Activated CD4-positive, alpha-beta T cell treated with anti-CD3 and anti-CD28 coated beads, Interleukin-2, amount 50 U/mL, for 4 hours (primary cell): ENCODE measurements at places on chromosomes 7 and 10.
A peak's percentile ranks its signal among the peaks of the same experiment; 100 is the strongest.

- no peak for DNase-seq
Measured at GRCh38 chr7:56495165-56495564, 378.9 kb upstream of the NUPR2 start.

DNA sequence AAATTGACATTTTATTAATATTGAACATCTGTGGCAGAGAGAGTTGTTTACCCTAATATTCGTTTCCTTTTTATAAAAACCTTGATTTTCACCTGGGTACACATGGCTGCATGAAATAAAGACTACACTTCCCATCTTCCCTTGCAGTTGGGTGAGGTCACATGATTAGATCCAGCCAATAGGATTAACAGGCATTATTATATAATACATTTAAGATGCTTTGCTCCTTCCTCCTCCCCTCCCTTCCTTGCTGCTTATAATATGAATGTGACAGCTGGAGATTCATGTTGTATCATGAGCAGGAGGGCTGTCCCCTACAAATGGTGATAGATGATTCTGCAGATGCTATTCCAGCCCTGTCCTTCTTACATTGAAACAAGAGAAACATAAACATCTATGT is 146.6 kb downstream of the SH2D4B start:
- DNase-seq = no peak

GRCh38 chr7:79332091-79332490 is 121.4 kb downstream of the MAGI2 start:
- DNase-seq = no peak

DNA sequence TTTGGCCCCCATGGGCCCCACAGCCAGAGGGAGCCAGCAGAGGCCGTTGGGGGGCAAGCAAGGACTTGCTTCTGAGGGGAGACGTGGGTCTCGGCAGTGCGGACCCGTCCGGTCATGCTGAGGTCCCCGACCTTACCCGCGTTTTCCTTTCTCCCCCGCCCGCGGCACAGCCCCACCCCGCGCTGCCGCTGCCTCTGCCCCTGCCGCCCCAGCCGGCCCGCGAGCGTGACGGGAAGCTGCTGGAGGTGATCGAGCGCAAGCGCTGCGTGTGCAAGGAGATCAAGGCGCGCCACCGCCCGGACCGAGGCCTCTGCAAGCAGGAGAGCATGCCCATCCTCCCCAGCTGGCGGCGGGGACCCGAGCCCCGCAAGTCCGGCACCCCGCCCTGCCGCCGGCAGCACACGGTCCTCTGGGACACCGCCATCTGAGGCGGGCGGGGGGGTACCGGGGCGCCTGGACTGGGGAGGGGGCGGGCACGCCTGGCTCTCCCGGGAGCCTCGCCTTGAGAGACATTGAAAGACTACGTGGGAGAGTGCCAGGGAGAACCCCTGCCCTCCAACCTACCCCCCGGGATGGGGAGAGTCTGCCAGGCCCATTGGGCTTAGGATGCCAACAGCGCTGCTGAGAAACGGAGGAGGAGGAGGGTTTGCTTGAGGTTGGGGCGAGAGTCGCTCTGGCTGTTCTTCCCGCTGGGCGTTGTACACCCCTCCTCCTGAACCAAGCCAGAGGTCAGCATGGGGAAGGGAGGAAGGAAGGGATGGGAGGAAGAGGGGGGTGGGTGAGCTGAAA is 9.9 kb downstream of the NYAP1 start:
- peak; percentile 46 for DNase-seq

DNA sequence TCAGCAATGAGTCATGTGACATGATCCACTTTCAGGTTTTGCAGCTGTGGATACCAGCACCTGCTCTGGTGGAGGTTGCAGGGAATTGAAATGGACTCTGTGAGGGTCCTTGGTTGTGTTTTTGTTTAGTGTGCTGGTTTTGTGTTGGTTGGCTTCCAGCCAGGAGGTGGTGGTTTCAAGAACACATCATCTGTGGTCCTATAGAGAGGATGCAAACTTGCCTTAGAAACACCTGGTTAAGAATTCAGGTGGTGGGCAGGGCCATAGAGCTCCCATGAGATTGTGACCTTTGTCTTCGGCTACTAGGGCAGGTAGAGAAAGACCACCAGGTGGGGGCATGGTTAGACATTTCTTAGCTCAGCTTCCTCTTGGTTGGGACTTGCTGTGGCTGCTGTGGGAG is 59.2 kb upstream of the CYP2C9 start:
- no peak for DNase-seq

- DNase-seq = no peak
Measured at GRCh38 chr7:102044641-102044983, 227.2 kb downstream of the CUX1 start.

- DNase-seq = no peak
Measured at GRCh38 chr10:102423372-102423968, 2.8 kb downstream of the FBXL15 start.

- no peak for DNase-seq
Measured at GRCh38 chr10:131553121-131553520, 241.6 kb upstream of the TCERG1L start.

DNA sequence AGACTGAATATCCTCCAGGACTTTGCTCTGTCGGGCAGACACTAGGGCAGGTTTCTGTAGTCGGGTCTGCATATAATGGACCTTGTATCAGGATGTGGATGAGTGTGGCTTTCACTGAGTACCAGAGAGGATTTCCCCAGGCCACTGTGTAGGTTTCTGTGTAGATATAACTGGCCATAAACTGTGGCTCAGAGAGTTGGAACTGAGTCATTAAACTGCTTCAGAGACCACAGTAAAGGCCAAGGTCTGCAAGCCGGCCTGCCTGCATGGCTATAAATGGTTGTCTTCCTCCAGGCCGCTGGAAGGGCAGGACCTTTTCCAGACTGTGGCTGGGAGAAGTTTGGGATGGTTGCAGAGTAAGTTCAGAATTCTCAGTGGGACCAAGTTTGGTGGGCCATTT is 16.9 kb downstream of the ZNF92 start:
- no peak for DNase-seq

DNA sequence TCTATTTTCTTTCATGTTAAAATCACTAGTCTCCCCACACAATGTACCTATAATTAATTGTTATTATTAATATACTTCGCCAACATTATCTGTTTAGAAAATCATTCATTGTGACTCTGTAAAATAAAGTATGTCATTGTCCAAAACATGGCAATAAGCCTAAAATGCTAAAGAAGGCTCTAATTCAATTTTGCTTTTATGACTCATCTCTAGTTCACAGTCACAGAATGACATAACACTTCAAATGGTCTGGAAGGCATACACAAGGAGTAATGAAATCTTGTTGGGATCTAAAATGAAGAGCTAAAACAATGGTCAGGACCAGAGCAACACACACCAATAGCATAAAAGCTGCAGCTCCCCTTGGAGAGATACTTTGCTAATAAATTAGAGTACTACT is 505.8 kb downstream of the GPAM start:
- DNase-seq = no peak

- DNase-seq = no peak
Measured at GRCh38 chr10:14405076-14406065, 74.6 kb upstream of the FRMD4A start.

DNA sequence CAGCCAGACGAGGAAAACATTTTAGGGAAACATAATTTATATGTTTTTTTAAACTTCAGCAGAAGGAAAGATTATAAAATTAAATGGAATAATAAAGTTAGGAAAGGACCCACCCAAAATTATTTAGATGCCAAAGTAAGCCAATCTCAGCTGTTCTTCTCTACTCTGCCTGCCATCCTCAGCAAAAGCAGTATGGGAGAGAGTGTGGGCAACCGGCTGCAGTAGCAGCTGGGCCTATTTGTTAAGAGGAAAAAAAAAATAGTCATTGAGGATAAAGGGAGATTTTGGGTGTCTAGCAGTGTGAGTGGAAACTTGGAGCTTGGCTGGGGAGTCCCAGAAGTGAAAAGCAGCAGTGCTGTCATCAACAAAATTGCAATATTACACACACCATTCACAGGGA is 15.4 kb downstream of the SEMA3E start:
- DNase-seq = no peak

GRCh38 chr7:39527951-39528350 is 38.3 kb upstream of the YAE1 start:
- no peak for DNase-seq

GRCh38 chr10:3445648-3446047 is 273.1 kb upstream of the PITRM1 start:
- DNase-seq = no peak

- DNase-seq = no peak
Measured at GRCh38 chr10:79057481-79058275, 11.1 kb upstream of the ZMIZ1 start.

DNA sequence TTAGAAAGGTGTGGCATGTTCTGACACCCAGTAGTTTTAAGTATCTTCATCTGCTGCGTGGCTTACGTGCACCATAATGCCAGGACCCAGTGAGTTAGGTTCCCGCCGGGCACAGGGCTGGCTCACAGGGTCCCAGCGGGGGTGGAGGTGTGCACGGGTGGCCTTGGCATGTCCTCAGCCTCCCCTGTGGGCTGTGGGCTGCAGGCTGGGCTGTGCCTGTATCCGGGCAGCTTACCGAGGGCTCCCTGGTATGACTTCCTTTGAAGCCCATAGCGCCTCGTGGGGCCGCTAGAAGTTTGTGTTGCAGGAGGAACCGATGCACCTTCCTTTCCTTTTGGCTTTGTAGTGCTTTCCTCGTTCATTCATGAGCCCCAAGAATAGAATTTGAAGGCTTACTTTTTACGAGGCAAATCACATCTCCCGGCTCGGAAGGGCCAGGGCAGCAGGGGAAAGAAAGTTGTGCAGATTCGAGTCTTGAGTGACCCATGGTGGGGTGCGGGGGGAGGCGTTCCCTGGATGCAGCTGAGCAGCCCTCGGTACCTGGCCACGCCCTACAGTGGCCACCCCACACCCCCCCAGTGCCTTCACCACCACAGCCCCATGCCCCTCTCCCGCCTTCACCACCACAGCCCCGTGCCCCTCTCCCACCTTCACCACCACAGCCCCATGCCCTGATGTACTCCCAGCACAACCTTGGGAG is 113.2 kb downstream of the WDR37 start:
- DNase-seq = no peak

DNA sequence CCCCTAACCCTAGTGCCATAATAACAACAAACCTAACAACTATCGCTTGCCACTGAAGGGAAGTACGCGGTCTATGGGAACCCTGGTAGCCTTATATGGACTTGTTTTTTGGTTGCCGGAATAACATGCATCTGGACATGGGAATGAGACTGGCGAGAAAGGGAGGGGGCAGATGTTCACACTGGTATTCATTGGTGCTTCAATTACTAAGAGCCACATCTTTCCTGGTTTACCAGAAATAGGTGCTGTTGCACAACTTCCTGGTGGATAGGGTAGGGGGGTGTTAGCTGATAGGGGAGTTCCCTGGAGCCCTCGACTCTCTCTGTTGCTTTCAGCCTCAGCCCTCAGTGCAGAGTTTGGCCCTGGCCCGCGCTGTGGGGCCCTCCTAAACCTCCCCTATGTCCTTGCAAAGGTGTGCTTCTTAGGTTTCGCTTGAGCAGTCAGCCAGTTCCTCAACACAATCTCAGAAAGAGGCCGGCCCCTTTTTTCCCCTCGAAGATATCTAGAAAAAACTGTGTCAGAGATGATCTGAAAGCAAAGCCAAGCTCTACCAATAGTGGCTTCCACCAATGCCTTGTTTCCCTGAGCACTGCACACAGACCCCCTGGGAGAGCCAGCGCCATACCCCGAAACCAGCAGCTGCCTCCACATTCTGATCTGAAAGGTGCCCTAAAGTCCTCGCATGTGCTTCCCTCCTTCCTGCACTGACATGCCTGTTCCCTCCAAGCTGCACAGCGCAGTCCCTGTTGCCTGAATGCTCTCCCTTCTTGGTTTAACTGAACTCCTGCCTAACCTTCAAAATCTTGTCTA is 13.5 kb downstream of the TBXAS1 start:
- DNase-seq = no peak

DNA sequence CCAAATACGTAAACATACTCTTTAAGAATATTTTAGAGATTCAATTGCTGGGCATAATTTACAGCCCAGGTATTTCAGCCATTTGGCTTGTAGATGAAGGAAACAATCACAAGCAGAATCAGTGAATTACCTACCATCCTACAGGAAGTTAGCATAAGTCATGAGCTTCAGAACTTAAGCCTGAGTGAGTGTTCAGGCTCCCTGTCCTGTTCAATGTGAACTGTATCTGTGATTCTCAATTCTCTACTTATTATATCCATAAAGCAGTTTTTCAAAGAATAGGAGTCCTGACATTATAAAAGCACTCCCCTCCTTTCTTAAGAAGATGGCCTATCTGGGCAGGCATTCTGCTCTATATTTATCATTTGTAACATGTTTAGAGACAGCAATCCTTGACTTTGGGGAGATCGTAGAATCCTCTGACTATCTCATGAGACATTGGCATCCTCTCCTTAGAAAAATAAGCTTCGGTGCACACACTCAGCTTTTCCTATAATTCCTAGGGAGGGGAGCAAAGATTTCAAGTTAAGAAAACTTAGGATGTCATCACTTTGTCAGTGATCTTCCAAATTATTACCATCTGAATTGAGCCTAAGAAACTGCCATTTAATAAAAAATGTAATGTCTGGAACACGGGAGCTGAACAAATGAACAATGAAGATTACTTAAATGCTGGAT is 645.2 kb upstream of the IGFBP3 start:
- no peak for DNase-seq

DNA sequence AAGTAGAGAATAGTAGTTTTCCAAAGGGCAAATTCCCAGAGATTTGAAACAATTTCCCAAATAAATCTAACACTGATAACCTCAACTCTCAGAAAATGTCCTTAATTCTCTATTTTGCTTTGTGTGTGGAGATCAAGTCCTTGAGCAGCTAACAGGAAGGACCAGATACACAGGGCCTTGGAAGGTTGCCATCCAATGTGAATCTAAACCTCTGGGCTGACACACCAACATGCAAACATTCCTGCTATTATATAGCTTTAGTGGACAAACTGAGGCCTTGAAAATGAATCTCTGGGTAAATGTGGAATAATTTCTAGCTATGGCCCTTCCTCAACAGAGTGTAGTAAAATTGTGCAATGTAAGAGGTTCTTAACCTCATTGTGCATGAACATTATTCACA is 44.1 kb upstream of the PARD3 start:
- DNase-seq = no peak

DNA sequence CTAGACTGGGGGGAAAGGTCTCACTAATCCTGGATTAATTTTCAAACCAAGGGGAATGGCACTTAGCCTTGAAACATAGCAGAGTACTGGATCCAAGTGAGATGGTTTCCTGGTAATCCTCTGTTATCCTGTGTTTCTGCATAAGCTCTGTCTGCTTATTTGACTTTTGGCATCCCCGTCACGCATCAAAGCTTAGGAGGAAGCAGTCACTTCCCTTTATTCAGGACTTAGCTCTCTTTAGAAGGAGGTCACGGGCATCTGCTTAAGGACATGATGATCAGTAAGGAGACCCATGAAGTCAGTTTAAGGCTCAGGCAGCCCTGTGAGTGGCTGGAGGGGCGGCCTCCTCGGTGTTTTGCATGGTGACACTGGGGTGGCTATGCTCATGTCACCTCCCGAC is 30.0 kb downstream of the TSPAN15 start:
- DNase-seq = no peak

GRCh38 chr7:125934539-125934938 is 1004.9 kb upstream of the POT1 start:
- DNase-seq = no peak

GRCh38 chr10:131320860-131321604 is 9.5 kb upstream of the TCERG1L start:
- DNase-seq = no peak

GRCh38 chr10:95297402-95297801 is 6.6 kb upstream of the PDLIM1 start:
- no peak for DNase-seq

GRCh38 chr10:7560519-7560918 is 106.2 kb downstream of the ITIH5 start:
- no peak for DNase-seq
